ENCODE measurements at places on chromosomes 3 and 15. TPM values are rescaled to one million over a fixed set of nuclear protein-coding genes. Genes with fewer than 3 reads are reported as not detected.

The GOLGA6A gene
- total RNA-seq: not detected

The CTXN2 gene
- not detected for total RNA-seq

The NR2E3 gene
- 0.77 TPM for total RNA-seq

The PPP1R14D gene
- not detected for total RNA-seq

The DLEC1 gene
- total RNA-seq: under 0.01 TPM

The KLHL40 gene
- total RNA-seq: not detected

The TMEM207 gene
- not detected for total RNA-seq

The RTF1 gene
- 14.9 TPM for total RNA-seq

The CYP8B1 gene
- total RNA-seq: not detected

The CLDN18 gene
- not detected for total RNA-seq

The COLQ gene
- 0.26 TPM for total RNA-seq

The GPX1 gene
- 447 TPM for total RNA-seq

The CHRNA7 gene
- 0.26 TPM for total RNA-seq

The TRIM71 gene
- under 0.01 TPM for total RNA-seq

The SLC22A13 gene
- 0.33 TPM for total RNA-seq

The BCHE gene
- total RNA-seq: 29.0 TPM

The SLC22A14 gene
- 0.17 TPM for total RNA-seq

The SLC12A1 gene
- total RNA-seq: not detected

The NMNAT3 gene
- total RNA-seq: 2.8 TPM

The CLEC3B gene
- total RNA-seq: 56.3 TPM

The RAB43 gene
- 12.1 TPM for total RNA-seq

The GPR156 gene
- under 0.01 TPM for total RNA-seq

The ETV5 gene
- 15.4 TPM for total RNA-seq

The LTF gene
- not detected for total RNA-seq

The WDR49 gene
- 0.26 TPM for total RNA-seq

The SCAMP2 gene
- total RNA-seq: 15.5 TPM

The MKRN2OS gene
- total RNA-seq: not detected

The DHX30 gene
- total RNA-seq: 47.1 TPM

The RAB6B gene
- 0.51 TPM for total RNA-seq

The NMB gene
- 3.6 TPM for total RNA-seq

The SLC6A11 gene
- total RNA-seq: not detected

The P4HTM gene
- total RNA-seq: 33.4 TPM

The C3orf85 gene
- not detected for total RNA-seq

The PODXL2 gene
- total RNA-seq: 0.77 TPM

The MYEF2 gene
- total RNA-seq: 6.2 TPM

Measured in fibroblast of lung (primary cell).